OCI-M1 (cell line): ENCODE measurements at places on chromosomes 4 and X.

- DNase-seq: peak; percentile 11
These were observed 1.5 kb downstream of the PLS3 start for GRCh38 chrX:115562480-115562847.

GRCh38 chr4:38360201-38360600 is 303.8 kb upstream of the KLF3 start:
- no peak for DNase-seq

DNA sequence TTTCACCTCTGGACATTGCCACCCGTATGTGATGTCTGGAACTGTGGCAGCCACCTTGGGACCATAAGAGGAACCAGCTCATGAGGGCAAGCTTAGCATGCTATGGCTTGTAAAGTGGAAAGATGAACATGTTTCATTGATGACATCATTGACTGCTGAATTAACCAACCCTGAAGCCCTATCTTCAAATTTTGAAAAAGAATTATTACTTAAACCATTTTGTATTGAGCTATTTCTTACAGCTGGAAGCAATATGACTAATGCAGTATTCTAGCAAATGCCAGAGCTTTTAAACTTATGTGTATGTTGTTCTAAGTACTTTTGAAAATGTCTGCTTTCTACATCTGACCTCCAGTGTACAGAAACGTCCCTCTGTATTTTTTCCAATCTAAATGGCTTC is 18.1 kb downstream of the GUCY2F start:
- DNase-seq: no peak

GRCh38 chr4:69910016-69910782 is 20.7 kb upstream of the CSN1S1 start:
- no peak for DNase-seq

DNA sequence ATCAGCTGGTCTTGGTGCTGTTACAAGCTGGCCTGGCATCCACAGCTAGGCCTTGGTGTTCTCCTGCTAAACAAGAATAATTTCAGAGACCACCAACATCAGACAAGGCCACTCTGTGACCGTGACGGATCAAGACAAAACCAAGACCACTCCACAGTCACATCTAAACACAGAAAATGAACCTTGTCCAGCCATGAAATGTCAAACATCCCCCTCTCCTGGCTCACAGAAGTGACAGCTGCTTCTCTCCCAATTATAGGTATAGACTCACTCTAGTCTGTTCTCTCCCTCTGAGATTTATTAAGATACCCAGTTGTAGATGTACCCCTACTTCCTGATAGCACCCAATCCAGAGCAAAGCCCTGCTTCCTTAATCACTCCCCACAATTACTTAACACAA is 40.4 kb downstream of the EFHC2 start:
- no peak for DNase-seq
